Stimulated activated CD8-positive, alpha-beta memory T cell treated with anti-CD3 and anti-CD28 coated beads, Interleukin-7, amount 100 ng/mL, for 4 hours (primary cell): ENCODE measurements at places on chromosomes 12 and 14.

DNA sequence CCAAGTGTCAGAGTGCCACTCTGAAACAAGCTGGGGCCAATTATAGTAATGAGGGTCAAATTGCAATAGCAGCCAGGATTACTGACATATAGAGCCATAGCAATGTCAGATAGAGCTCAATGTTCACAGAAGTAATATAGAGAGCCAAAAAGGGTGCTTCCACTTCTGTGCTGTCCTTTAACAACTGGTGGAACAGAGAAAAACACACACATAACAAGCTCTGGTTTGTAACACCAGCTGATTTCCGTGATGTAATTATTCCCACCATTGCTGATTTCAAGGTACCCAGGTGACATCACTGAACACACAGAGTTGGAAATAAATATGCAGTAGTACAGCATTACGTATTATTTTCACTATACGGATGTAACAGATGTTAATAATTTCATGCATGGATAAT lies 3.0 kb upstream of the CLEC2B start:
- DNase-seq = no peak

GRCh38 chr14:58535044-58535443 lies 102.7 kb upstream of the DACT1 start:
- DNase-seq = no peak

DNA sequence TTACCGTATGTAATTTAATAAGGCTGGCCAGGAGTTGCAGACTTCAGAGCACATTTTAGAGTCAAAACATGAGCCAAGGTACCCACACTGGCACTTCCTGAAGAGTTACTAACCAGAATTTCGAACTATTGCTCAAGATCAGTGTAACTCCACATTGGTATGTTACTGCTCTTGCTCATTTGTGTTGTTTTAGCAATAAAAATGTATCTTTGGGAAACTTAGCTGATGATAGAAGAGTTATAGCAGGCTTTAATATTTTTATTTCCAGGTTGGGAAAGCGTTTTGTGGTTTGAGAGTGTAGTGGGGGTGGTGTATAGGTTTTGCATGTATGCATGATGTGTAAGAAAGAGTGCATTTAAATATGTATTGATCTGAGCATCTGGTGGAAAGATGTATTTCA lies 96.6 kb downstream of the SCN8A start:
- no peak for DNase-seq

- no peak for DNase-seq
Measured at GRCh38 chr14:96754845-96755184, 42.4 kb upstream of the VRK1 start.

DNA sequence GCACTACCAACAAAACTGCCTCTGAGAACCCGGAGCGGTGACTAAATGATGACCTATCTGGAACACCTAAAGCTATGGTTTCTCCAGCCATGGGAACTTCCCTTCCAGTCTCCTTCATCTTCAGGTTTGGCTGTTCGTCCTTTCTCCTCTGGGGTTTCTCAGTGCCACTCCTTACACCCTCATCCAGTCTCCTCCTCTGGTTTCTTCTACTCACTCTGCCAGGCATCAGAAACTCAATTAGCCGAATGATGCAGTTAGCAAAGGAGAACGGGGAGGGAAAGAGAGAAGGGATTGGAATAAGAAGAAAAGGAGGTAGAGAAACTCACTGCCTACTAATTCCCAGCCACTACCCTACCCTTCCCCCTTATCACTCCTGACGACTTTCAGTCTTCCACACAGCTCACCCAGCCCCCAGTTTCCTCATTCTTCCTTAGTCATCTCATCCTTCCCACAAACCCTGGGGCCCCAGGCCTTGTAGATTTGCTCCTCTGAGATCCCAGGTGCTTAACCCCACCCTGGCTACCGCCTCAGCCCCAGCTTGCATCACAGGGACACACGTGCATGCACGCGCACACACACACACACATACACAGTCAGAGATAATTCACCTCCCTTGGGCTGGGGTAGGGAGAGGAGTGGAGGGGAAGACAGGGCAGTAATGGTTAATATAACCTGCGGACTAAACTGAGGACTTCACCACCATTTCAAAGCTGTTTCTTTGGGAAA lies 13.0 kb downstream of the FGD6 start:
- no peak for DNase-seq

GRCh38 chr12:101257357-101257756 lies 22.5 kb upstream of the UTP20 start:
- no peak for DNase-seq

- no peak for DNase-seq
Measured at GRCh38 chr12:4320497-4320852, 538 bp upstream of the TIGAR start.

- no peak for DNase-seq
Measured at GRCh38 chr12:63915105-63915800, 70.8 kb downstream of the SRGAP1 start.

DNA sequence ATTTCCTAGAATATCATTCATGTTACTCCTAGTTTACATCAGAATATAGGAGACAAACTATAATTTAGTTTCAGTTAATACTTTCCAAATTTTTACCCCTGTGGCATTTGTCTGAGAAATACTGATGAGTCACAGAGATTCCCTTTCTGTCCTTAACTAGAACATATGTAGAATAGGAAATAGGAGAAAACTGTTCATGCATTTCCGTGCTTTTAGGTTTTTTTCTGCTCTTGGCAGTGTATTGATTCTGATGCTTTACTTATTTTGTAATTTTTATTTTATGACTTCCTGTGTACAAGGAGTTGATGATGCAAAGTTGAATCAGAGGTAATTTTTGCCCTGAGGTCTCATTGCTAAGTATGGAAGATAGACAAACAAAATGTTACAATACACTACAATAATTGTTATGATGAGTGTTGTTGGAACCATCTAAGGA lies 23.0 kb downstream of the MNAT1 start:
- DNase-seq = no peak

DNA sequence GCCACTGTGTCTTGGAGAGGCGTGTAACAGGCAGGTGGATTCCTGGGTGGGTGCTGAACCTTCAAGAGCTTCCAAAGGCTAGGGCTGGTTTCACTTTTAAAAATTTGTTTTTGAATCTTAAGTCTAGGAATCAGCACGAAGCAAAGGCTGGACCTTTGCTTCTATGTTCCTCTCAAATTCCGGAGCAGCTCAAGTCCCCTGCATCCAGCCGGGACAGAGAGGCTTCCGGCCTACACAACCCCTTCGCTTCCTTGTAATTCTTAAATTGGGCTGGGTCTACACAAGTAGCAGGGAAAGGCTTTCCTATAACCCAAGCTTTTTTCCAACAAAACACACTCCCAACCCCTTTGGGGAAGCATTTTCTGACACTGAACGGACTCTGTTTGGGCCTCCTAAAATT lies 8.3 kb downstream of the HOXC12 start:
- no peak for DNase-seq

GRCh38 chr14:90963343-90963742 lies 97.1 kb downstream of the RPS6KA5 start:
- DNase-seq = no peak

- DNase-seq = no peak
Measured at GRCh38 chr12:47686645-47687240, 19.1 kb downstream of the RPAP3 start.

DNA sequence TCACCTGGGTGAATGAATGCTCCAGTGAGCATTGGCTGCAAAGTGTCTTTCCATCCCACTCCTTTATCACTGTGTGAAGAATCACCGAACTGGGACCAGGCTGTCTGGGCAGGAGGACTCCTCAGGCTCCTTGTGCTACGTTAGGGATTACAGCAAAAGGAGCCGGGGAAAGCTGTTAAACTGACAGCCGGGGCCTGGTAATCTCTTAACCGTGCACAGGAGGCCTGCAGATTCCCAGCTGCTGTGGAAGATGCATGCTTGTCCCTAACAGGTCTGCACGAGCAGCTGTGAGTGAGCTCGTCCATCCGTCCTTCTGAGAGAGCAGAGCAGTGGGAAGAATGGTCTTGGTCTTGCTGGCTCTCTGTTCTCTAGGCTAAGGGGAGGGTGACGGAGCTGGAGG lies 231.5 kb downstream of the AACS start:
- DNase-seq = no peak

DNA sequence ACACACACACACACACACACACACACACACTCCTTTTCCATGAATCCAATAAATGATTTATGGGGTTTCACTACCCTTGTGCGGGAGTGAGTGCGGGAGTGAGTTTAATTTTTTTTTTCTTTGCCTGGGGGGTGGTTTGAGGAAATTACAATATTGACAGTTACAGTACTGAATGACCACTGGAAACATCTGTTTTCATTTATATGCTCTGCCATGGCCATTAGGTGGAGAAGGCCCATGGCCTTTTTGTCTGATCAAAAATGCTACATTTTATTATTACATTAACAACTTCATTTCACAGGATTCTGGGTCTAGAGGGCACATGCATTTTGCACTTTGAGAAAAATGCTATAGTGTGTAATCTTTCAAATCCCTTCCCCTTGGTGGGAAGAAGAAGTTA lies 5.9 kb downstream of the TBX3 start:
- no peak for DNase-seq

GRCh38 chr12:86249276-86249675 lies 6.9 kb downstream of the MGAT4C start:
- no peak for DNase-seq

- DNase-seq = no peak
Measured at GRCh38 chr12:79655036-79655435, 35.7 kb downstream of the PAWR start.

GRCh38 chr12:62995097-62995496 lies 60.1 kb upstream of the PPM1H start:
- DNase-seq = no peak

- DNase-seq = no peak
Measured at GRCh38 chr14:78762331-78762730, 592.2 kb downstream of the NRXN3 start.

DNA sequence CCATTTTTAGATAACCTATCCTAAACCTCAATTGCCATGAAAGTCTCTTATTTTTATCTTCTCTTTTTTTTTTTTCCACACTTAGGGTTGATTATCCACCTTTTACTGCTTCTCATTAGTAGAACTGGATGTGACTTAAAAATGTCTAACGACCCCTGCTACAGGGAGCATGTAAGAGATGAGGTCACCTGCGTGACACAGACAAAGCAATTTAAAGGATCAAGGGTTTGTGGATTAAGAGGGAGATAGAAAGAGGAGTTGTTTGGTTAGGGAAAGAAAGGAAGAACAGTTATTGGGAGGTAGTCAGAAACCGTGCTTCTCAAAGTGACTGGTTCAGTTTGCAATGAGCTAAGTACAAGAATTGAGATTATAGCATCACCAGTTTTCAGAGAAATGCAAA lies 239.1 kb downstream of the ALX1 start:
- DNase-seq = no peak

DNA sequence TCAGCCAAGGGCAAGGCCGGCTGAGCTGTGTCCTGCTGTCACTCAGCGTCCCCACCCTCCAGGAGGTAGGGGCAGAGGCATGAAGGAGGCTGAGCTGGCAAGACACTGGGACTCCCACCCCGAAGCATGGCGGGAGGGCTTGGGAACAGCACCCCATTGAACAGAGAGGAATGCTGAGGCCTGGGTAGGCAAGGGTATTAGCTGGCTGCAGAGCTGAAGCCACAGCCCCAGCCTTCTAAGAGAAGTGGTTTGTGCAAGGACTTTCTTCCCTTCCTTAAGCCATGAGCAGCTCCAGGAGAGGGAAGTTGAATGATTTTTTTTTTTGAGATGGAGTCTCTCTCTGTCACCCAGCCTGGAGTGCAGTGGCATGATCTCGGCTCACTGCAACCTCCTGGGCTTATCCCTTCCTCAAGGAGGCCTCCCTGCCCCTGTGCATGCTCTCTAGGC lies 6.6 kb upstream of the CFAP73 start:
- DNase-seq = no peak

- no peak for DNase-seq
Measured at GRCh38 chr12:116969615-116970585, 59.1 kb downstream of the FBXW8 start.

DNA sequence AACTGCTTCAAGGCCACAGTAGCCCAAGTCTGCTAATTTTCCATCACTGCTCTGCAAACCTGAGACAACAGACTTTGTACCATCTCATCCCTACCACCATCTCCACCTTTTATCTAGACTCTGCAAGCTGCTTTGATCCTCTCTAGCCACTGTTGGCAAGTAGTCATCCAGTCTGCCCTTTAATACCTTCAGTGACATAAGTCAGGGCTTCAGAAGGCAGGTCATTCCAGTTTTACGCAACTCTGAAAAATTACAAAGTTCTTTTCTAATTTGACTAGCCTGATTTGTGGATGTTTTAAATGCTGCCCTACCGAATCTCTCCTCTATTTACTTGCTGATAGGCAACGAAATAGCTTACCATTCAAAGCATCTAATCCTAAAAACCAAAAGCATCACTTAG lies 2.8 kb downstream of the FERMT2 start:
- DNase-seq = no peak

DNA sequence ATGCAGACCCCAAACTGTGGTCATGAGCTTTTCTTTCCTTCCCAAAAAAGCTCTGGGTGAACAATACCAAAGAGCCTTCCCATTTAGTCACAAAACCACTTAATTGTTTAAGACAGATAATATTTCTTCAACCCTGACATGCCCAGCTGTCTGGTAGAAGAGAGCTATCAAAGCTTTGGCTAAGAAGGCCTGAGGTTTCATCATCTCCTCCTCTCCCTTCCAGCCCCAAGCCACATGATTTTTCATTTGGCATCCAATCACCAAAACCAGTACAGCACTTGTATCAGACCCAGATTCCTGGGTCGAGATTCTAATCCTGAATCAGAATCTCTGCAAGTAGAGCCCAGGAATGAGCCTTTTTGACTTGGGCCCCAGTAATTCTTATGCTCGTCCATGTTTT lies 199.6 kb upstream of the TMEM260 start:
- no peak for DNase-seq

DNA sequence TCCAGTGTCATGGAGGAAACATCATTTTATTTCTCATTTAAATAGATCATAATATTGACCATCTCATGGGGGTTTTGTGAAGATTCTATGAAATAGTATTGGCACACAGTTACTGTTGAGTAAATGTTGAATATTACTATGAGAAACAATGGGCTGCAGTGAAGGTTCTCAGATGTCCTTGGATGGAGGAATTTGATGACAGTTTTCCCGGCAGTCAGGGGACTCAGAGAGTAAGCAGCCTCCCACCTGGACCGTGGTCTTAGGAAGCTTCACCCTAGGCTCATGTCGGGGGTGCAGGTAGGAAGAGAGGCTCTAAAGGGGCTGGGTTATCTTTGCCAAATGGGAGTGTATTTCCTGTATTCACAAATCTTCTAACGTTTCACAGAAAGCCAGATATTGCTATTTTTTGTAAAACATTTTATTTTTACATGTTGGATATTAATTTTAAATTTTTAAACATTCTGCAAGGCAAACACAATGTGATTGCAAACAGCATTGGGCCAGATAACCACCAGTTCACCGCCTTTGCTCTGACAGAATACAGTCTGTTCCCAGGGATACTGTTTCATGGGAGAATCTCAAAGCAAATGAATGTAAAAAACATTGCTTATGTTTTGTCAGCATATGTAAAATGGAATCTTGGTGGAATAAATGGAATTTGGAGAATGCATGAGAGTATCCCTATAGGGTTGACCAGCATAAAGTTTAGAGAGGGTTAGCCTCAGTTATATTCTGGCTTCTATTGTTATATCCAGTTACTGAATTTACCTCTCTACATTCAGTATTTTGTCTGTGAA lies 380.8 kb upstream of the TMEM132C start:
- DNase-seq = no peak
